ENCODE measurements at places on chromosomes 6 and 20.

GRCh38 chr20:58099291-58099935 is 129.0 kb downstream of the ANKRD60 start:
- no peak for DNase-seq

DNA sequence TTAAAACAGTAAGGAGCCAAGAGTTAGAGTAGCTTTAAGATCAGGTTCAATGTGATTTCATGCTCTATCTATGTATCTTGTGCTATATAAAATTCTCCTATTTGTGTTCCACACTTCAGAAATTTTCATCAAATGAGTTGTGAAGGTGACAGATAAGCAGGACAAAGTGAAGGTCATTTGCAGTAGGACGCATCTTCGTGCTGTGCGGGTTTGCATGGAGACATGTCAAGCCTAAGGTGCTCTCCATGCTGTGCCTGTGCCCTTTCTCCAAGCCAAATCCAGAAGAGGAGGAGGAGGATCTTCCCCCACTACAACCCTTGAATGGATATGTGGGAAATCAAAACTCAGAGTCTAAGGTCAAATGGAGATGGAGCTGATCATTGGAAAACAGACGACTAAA is 147.3 kb upstream of the NEDD9 start:
- DNase-seq = no peak

- no peak for DNase-seq
These were observed 172.2 kb downstream of the TFAP2B start for GRCh38 chr6:50990750-50991446.

- no peak for DNase-seq
These were observed 13.1 kb upstream of the ADAM33 start for GRCh38 chr20:3694864-3695263.

DNA sequence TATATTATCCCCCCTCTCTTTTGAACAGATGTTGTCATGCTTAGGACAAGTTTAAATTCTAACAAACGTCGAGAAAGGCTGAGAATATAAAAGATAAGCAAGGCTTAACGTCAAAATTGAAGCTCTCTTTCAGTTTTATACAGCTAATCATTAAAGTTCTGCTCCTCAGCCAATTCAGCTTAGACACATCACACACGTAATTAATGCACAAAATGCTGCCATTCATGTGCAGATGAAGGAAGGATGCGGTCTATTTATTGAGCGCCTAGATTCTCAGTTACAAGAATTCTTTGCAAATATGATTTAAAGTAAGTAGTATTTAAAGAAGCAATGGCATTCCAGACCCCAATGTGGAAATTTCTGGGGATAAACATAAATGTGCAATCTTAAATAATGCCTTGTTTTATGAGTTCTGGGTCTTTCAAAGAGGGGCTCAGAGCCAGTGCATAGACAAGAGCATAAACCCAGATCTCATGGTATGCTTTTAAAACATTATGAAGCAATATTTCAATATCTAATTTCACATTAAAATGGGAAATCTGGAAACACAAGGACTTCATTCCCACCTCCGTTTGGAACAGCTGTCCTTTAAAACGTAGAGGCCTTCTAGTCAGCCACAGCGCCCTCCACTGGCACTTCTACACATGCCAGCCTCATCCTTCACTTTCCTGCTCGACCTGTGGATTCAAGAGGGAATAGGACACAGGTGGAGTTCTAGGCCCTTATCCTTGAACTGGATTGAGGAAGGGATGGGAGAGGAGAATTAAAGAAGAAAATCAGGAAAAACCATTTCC is 85.8 kb downstream of the LYRM4 start:
- no peak for DNase-seq

GRCh38 chr6:110878751-110879522 is 4.4 kb downstream of the AMD1 start:
- no peak for DNase-seq

DNA sequence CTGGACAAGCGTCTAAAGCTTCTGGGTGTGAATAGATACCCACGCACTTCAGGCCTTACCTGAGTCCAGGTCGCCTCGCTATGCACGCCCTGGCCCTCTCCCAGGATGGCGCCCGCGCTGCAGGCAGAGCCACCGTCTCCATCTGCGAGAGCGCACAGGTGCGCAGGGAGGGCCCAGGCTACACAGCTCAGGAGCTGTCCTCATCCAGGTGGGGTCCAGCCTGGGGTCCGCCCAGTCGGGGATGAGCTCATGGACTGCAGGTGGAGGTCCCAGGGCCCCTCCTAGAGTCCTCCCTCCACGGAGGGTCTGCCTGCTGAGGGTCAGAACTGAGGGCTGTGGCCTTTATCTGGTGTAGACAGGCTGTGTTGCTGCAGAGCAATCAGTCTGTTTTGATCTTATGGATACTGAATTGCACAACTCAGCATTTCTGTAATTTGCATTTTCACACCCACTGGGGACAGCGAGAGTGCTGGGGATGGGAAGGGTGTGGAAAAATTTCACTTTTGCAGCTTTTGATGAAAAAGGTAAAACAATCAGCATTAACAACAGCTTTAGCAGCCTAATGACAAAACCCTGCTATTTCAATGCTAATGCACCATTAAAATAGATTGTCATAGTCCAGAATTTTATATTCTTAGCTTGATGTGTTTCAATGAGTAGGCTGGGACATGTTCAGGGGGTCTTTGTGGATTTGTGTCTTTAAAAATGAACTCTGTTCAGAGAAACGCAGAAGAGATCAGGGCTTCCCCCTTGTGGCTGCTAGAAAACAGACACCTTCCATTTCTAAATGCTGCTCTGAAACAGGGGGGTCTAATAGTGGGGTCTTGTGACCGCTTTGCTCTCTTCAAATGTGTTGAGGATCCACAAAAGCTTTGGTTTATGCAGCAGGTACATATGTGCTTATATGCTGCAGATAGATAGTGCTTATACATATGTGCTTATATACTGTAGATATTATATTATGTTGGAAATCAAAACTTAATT is 77.8 kb upstream of the PHACTR3 start:
- no peak for DNase-seq

DNA sequence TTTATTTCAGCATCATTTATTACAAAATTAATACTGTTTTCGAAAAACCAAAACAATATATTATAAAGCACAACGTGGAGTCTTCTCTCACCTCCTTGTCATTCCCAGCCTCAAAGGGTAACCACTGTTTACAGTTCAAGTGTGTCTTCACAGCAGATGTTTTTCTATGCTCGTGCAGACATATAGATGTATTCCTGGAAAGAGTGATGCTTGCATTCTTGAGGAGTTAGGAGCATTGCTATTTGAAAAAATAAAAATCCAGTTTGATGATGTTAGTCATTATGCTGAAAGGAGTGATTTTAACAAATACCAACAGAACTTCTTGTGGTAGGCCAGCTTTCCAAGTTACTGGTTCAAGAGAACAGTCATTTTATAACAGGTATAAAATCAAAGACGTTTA is 234.9 kb downstream of the BCKDHB start:
- no peak for DNase-seq

- no peak for DNase-seq
These were observed 268.5 kb downstream of the TAF4 start for GRCh38 chr20:61797200-61797599.

DNA sequence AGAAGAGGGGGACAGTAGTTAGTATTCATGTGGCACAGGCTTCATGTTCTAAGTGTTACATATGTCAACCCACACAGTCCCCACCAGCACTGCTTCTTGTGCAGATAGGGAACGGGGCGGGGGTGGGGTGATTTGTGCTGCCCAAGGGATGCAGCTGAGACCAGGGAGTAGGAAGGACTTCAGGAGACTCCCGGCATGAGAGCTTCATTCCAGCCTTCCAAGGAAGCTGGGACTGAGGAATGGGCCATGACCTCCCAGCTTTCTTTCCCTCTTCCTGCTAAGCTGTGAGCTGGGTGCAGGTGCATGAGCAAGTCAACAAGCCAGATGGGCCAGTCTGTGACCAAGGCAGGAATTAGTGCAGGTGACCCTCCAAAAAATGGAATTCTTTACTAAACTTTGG is 9.2 kb downstream of the BEND3 start:
- DNase-seq = no peak

DNA sequence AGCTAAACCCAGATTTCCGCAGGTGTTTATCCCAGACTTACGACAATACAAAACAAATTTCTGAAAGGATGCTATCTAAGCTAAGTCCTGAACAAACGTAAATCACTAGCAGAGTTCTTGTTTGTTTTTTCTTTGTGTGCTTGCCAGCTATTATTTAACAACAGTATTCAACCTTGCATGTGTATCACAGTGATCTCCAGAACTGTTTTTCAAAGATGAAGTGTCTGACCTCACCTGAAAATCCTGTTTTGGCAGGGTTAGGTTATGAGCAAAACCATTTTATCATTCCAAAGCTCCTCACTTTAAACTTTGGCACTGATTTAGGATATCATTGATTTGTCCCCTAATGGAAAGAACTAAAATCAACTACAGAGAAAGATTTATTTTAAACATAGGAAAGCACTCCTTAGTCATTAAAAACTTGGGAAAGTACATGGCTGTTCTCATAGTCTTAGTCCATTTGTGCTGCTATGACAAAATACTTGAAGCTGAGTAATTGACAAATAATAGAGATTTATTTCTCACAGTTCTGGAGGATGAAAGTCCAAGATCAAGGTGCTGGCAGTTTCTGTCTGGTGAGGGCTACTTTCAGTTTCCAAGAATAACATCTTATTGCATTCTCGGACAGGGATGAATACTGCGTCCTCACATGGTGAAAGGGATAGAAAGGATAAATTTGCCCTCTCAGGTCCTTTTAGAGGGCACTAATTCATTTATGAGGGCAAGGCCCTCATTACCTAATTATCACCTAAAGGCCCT is 20.8 kb upstream of the BMP5 start:
- no peak for DNase-seq

GRCh38 chr6:3784423-3784822 is 32.9 kb upstream of the PXDC1 start:
- DNase-seq = no peak

- no peak for DNase-seq
These were observed 8.7 kb downstream of the CDC25B start for GRCh38 chr20:3804781-3805180.

- no peak for DNase-seq
These were observed 7.8 kb downstream of the IL22RA2 start for GRCh38 chr6:137165375-137166246.

GRCh38 chr20:34066476-34067090 is 45.5 kb downstream of the EIF2S2 start:
- DNase-seq = no peak

GRCh38 chr6:33279971-33280511 is 3.1 kb downstream of the B3GALT4 start:
- no peak for DNase-seq

DNA sequence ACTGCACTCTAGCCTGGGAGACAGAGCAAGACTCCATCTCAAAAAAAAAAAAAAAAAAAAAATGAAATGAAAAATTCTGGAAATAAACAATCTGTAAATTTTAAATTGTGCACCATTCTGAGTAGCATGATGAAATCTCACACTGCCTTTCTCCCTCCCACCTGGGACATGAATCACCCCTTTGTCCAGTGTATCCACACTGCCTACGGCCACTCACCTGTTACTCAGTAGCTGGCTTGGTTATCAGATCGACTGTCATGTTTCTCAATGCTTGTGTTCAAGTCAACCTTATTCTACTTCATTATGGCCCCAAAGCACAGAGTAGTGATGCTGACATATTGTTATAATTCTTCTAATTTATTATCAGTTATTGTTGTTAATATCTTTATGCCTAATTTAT is 58.7 kb upstream of the MTHFD1L start:
- DNase-seq = no peak

- no peak for DNase-seq
These were observed 34.0 kb downstream of the BTBD3 start for GRCh38 chr20:11951696-11952095.
